ENCODE measurements at places on chromosomes 7 and 10.

DNA sequence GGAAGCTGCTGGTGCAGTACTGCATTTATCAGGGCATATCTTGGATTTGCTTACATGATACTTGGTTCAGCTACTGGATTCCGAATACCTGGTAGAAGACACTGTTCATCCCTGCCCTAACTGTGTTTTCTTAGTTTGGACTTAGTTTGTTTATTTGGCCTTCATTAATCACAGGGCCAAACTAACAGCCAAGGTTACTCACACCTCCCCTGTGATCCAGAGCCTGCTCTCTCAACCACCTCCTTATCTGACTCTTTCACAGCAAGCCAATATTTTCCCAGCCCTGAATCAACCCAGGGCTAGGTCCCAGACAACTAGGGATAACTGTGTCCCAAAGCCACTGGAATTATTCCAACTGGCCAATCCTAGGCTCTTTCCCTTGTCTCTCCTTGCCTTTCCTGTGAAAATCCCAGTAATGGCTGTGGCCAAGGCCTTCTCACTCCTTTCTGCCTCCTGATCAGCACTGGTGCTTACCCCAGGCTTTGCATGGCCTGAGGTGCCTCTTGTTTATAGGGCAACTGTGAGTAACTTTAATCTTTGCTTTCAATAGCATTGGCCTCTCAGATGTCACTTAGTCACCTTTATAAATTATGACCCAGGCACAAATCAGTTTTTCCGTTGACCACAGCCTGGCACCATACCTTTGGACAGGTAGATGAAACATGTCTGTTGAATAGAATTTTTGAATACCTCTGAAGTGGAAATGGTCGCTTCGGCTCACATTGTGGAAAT is 9.3 kb upstream of the JCAD start:
- DNase-seq, result no peak

GRCh38 chr10:109893386-109893785 is 29.9 kb downstream of the XPNPEP1 start:
- no peak for DNase-seq

- no peak for DNase-seq
These were observed 341.8 kb downstream of the CXCL12 start for GRCh38 chr10:44042926-44043602.

DNA sequence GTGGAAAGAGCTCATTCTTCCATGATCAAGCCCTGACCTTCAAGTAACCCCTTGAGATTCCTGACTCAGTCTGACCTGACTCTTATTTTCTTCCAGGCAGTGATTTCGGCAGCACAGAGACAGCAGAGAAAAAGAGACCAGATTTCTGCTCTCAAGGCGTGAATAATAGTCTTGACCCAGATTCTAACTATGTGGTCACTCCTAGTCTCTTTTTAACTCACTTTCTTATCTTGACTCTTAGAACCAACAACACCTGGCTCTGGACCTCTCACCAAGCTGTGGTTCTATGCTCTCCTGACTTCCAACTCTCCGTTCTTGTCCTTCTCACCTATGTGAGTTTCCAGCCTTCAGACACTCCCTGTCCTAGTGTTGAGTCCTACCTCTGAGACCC is 36.9 kb upstream of the KDM7A start:
- no peak for DNase-seq
